ENCODE measurements at places on chromosomes 12 and 14. TPM values are rescaled to one million over a fixed set of nuclear protein-coding genes. Genes with fewer than 3 reads are reported as not detected.
A peak's percentile ranks its signal among the peaks of the same experiment; 100 is the strongest.

GRCh38 chr14:81536241-81536771 lies 2.7 kb upstream of the SEL1L start:
- no peak for DNase-seq

- DNase-seq: no peak
Measured at GRCh38 chr12:89800435-89800834, 91.8 kb upstream of the ATP2B1 start.

GRCh38 chr14:59939828-59940227 lies 19.9 kb downstream of the LRRC9 start:
- DNase-seq: no peak

GRCh38 chr12:105935981-105936380 lies 202.8 kb downstream of the NUAK1 start:
- peak; percentile 31 for DNase-seq

The TRPV4 gene
- 0.81 TPM for total RNA-seq

- peak; percentile 61 for DNase-seq
Measured at GRCh38 chr14:59274991-59275391, 86.5 kb downstream of the DAAM1 start.

DNA sequence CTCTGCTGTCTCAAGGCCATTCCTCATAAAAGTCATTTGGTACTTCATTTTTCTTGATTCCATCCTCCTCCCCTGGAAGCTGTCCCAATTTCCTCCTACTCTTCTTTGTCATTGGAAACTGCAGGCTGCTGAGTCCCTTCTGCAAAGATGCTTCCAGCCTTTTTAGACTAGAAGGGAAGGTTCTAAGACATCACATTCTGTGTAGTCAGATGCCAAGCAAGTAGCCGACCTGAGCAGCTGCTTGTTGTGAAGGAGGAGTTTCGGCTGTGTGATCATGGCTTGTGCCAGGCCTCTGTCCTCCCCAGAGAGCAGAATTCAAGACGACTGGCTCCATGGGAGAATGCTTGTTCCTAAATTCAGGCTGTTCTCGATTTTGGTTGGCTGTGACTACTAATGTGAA lies 8.7 kb downstream of the RFC5 start:
- DNase-seq: no peak

GRCh38 chr14:104346608-104347007 lies 208.2 kb downstream of the KIF26A start:
- no peak for DNase-seq

The SPTB gene
- 0.86 TPM for total RNA-seq

DNA sequence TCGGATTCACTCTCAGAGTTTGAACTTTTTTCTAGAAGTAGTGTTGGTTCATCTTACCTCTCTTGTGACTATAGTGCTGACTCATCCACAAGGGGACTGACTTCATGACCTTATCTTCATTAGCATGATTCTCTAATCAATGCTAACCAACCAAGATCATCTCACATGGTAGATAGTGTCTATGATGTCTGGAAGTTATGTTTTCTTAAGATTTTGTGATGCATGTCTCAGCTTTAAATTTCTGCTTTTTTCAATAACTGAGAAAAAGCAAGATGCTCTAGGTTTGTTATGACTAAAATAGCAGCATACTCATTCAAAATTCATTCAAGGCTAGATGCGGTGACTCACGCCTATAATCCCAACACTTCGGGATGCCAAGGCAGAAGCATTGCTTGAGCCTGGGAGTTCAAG lies 12.3 kb upstream of the SLC35E3 start:
- DNase-seq: peak; percentile 77

DNA sequence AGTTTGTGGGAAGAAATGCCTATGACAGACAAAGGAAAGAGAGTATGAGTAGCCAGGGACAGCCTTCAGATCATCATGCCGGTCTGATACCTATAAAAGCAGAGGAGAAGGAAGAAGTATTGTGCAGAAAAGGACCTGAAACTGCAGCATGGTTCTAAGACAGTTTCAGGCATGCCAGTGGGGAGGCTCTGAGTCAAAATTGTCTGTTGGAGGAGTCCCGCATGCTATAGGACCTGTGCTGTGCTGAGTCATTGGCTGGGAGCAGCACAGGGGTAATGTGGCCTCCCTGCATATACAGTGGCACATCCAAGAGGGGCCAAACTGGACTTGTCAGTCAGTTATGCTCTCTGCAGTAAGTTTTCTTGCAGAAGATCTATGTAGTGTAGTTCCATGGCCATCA lies 40.7 kb downstream of the NEUROD4 start:
- DNase-seq: no peak

The TMEM19 gene
- total RNA-seq: 23.4 TPM

- no peak for DNase-seq
Measured at GRCh38 chr12:110849221-110849620, 2.4 kb downstream of the CCDC63 start.

DNA sequence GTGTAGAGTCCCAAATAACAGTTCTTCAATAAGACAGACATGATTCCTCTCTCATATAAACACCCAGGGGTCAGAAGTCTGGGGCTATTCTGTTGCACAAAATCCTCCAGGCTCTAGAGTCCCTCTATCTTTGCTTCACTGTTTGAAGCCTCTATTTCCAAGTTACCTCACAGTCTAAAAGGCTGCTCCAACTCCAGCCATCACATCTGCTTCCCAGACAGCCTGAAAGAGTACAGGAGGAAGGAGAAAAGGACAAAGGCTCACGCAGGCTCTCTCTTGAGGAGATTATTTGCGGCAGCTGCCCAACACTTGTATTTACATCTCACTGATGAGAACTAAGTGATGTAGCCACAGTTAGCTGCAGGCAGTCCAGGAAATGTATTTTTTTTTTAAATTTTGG lies 6.4 kb downstream of the PAPLN start:
- DNase-seq: no peak

DNA sequence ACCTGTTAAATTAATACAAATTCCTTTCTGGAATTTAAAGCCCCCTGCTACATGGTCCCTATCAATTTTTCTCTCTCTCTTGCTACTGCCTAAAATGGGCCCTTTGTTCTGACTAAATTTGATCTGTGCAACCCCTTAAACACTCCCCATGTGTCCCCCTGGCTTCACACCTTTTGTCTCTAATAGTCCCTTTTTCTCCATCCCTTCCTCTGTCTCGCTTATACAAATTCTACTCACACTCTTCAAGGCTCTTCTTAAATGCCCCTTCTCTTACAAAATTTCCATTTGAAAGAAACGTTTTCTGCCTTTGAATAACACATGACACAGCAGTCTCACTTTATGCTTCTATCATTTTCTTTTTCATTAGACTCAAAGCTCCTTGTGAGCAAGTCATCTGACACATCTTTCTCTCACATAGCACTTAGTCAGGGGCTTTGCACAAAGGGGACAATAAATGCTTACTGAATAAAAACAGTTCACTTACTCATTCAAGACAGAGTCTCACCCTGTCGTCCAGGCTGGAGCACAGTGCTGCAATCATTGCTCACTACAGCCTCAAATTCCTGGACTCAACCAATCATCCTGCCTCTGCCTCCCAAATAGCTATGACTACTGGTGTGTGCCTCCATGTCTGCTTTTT lies 41.5 kb upstream of the NR2C1 start:
- no peak for DNase-seq

- peak; percentile 26 for DNase-seq
Measured at GRCh38 chr14:69432364-69432763, 33.9 kb downstream of the SLC39A9 start.

DNA sequence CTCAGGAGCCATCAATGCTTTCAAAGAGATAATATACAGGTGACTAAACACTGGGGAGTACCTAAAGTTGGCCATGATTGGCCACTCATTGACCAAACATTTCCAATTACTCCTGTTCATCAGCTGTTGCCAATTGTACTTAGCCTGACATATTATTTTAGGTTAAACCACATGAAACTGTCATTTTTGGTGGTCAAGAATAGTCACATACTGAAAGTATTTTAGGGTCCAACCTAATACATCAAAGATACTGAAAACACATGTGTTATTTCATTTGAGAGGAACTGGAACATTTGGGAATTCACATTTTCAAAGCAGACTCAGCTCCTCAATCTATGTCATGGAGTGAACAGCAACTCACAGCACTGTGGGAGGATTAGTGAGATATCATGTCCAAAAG lies 63.9 kb upstream of the KCNA5 start:
- no peak for DNase-seq

DNA sequence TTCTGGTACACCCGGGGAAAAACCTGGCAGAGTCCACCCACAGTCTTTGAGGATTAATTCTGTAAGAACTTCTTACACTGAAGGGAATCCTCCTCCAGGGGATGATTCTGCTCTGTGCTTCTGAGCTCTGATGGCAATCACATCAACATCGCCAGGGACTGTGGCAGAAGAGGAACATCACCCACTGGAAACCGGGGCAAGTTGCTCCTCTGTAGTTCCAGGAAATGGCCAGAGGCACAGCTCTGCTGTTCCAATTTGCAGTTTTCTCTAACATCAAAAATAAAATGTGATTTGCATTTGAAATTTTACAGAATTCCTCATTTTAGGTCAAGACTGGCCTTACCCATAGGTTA lies 207.6 kb downstream of the DAD1 start:
- no peak for DNase-seq

- peak; percentile 67 for DNase-seq
Measured at GRCh38 chr12:55736780-55737580, 5.9 kb upstream of the GDF11 start.

DNA sequence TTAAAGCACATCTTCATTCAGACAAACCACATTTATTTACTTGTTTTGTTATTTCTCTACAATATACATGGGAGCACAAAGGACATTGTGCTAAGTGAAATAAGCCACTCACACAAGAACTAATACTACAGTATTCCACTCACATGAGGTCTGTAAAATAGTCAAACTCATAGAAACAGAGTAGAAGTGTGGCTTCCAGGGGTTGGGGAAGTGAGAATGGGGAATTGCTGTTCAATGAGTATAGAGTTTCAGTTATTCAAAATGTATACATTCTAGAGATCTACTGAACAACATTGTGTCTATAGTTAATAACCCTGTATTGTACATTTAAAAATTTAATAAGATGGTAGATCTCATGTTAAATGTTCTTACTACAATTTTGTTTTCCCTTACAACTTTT lies 88.8 kb downstream of the ATXN7L3B start:
- no peak for DNase-seq

DNA sequence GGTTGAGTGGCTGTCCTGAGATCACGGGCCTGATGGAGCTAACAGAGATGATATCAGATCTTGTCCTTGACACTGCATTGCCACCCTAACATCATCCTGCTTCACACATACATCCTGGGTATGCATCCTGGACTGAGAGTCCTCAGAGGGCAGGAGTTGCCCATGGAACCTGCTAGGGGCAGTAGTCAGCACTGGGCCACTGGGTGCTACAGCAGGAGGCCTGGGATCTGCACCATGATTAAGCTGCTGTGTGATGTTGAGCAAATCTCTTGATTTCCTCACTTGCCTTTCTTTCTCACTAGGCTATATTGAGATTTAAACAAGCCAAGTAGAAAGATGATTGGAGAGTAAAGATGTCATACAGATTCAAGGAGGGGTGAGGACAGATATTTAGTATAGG lies 22.1 kb upstream of the EIF4B start:
- DNase-seq: no peak

DNA sequence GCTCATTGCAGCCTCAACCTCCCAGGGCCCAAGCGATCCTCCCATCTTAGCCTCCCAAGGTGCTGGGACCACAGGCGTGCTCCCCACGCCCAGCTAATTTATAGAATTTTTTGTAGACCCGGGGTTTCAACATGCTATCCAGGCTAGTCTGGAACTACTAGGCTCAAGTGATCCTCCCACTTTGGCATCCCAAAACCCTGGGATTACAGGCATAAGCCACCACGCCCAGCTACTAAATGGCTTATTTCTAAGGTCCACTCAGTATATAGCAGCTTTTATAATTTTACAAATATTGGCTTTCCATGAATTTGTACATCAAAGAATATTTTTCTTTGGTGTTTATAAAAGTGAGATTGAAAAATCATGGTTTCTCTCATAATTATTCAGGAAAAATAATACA lies 167.8 kb downstream of the TTC7B start:
- no peak for DNase-seq

DNA sequence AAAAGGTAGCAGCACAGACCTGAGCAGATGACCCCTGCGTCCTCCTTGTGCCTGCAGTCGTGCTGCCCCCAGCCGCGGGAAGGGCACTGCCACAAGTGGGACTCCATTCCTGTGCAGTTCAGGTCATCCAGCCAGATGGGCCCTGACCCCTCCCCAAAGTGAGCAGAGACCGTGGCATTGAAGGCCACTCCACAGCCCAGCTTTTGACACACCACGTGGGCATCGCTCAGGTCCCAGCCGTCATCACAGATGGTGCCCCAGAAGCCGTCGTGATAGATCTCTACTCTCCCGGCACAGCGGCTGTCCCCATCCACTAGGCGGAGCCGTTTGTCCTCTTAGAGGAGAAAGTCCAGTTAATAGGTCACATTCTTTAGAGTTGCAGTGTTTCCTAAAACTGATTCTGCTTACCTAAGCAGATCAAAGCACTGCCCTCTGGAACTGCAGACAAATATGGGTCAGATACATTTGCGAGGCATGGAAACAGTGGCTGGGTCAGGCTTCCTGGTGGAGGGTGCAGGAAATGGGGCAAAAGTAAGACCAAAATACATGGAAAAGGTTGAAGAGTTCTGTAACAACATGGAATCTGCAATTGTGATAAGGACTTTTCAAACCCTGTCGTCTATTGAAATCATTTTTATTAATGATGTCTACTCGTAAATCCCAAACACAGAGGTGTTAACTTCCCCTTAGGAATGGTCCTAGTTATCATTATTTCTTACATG lies 69.4 kb downstream of the CD163L1 start:
- DNase-seq: peak; percentile 73

DNA sequence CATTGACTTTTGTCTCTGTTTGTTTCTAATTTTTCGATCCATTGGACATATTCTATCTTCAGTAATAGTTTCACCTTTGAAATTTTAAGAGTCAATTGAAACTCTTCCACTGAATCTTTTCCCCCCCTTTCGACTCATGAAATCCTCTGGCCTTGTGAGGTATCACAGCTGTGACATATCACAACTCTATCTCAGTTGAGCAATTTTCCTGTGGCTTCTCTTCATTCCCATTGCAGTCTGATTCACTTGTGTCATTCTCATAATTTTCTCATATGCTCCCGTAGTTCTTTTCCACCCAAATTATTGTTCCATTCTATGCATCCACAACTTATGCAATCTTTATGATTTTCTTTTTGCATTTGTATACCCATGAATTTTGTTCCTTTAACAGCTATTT lies 261.6 kb downstream of the DACT1 start:
- peak; percentile 82 for DNase-seq

DNA sequence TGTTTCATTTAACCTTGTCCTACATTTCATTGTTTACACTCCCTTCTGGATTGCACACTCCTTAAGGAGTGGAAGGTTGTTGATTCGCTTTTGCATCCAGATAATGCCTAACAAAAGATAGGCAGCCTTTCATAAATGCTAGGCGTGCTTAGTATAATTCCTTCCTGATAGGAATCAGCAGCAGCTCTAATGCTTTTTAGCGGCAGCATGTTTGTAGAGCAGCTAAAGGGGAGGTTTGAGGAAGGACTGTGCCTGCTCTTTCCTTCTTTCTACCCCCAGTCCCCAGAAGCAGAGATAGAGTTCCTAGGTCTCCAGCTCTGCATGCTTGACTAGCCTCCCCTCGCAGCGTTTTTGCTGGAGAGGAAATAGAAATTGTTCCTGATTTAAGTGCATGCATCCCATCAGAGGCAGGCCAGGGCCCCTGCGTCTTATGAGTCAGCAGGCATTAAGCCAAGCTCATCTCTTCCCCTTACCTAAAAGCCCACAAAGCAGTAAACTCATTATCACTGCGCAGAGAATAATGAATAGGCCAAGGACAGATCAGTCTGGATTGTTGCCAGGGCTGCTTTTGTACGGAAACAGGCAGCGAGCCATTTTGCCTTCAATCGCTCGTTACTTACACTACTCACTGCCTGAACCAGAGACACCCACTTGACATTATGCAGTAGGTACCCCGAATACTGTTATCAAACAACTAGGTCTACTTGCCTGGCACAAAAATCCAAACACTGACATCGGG lies 14.0 kb upstream of the TBPL2 start:
- DNase-seq: peak; percentile 94
